Fibroblast of skin of left biceps (primary cell): ENCODE measurements at places on chromosomes 6 and 20.

DNA sequence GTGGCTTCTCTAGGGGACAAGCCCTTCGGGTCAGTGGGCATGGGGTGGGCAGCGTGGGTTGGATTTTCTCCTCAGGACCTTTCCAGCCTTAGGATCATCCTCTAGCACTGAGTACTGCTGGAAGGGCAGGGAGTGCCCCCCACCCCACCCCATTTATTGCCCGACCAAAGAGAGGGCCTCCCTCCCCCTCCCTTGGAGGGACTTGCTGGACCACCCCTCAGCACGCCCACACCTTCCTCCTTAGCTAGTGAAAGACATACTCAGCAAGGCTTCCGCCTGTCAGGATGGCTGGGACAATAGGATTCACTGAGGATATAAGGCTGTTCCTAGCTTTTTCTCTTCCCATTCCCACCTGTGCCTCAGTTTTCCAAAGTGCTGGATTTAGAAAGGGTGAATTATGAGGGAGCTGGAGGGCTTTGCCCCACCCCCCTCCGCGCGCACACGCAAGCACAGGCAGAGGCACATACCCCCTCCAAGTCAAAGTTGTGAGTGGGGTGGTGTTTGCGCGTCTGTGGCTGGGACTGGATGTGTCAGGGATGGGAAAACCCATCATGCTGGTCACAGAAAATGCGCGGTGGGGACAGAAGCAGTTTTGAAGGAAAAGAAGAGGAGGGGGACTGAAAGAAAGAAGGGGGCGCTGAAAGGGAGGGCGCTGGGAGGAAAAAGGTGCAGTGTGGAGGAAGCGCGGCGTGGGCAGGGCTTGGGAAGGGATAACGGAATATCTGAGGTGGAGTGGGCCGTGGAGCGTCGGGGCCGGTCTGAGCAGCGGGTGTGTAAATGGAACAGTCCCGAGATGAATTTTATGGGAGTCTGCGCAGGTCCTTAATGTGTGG is 693 bp upstream of the SLC29A1 start:
- DNase-seq = no peak

GRCh38 chr6:106063448-106063850 is 22.7 kb upstream of the PRDM1 start:
- no peak for DNase-seq

GRCh38 chr20:20277894-20278335 is 90.0 kb upstream of the INSM1 start:
- DNase-seq = no peak

DNA sequence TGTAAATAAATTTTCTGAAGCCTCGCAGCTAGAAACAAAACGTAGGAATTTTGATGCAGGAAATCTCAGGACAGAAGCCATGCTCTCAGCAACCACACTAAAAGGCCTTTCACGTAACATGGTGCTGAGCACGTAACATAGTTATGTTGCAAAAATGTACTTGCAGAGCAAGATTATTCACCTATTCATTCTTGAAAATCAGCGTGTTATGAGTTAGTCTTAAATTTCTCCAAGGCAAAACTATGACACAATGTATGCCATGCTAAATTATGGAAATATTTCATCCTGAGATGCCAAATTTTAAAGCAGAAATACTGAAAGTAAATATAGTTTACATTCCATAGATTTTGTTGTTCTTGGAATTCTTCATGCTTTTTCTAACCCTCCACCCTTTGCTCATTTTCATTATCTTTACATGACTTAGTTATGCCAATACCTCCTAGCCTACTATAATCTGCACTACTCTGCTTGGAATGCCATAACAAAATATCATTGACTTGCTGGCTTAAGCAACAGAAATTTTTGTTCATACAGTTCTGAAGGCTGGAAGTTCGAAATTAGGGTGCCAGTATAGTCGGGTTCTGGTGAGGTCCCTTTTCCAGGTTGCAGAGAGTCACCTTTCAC is 179.8 kb upstream of the BMP5 start:
- DNase-seq = no peak

- DNase-seq = no peak
Measured at GRCh38 chr6:26156850-26157250, 69.6 kb downstream of the HFE start.

DNA sequence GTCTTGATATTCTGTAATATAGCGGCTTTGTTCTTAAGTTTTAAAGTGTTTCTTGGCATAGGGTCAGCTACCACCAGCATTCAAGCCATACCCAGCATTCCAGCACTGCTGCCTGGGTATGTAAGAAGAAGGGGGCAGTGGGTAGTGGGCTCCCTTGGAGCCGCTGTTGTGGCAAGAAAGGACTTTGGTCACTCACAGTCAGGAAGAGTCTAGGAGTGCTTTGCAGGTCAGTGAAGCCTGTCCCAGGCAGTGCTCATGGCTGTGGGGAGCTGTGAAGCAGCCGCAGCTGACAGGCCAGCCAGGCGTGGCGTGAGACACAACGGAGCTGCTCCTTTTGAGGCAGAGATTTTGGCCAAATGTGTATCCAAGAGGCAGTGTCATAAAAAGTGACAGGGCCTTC is 512.0 kb downstream of the CDKAL1 start:
- DNase-seq = no peak
